ENCODE measurements at places on chromosomes 3 and 15.

- no peak for DNase-seq
Observed at GRCh38 chr3:76025561-76025960, 240.2 kb upstream of the ZNF717 start.

DNA sequence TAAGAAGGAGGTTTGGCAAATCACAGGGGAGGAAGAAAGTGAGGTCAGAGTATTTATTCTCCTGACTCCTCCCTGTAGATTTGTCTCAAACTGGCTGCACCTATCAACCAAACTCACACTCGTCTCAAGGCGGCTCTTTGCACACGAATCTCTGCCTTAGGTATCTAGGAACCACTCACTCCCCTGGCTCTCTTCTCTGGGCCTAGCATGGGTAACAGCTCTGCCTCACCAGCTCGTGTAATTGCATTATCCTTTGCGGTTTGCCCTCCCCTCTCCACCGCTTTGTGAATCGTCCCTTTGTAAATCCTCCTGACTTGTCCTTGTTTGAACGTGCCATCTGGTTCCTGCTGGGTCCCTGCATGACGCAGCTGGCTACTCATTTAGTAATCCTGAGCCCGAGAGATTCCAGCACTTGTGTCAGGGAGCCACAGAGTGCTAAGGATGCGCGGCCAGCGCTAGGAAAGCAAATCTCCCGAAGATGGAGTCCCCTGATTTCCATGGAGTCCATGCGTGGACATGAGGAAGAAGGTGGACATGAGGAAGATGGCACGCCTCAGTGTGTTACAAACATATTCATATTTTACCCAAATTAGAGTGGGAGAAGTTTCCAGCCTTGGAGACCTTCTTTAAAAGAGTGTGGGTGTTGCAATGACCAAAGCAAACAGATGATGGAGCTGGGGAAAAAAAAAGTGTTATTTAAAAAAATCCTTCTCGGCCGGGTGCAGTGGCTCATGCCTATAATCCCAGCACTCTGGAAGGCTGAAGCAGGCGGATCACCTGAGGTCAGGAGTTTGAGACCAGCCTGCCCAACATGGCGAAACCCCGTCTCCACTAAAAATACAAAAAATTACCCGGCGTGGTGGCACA is 26.7 kb downstream of the NRROS start:
- DNase-seq = no peak

- DNase-seq = no peak
Observed at GRCh38 chr15:73515527-73515926, 72.6 kb downstream of the REC114 start.

- no peak for DNase-seq
Observed at GRCh38 chr3:134847349-134847748, 52.3 kb downstream of the EPHB1 start.

GRCh38 chr3:138657508-138657907 is 48.9 kb downstream of the FAIM start:
- no peak for DNase-seq

Data from CD4-positive, alpha-beta T cell treated with Interleukin-6 at 100 ng/mL for 8 hours (primary cell).